Hematopoietic multipotent progenitor cell treated with erythropoietin and hydrocortisone succinate and interleukin-3 and kit ligand, for 17 days (in vitro differentiated cells): ENCODE measurements at places on chromosomes 5 and 9.

GRCh38 chr9:124779368-124780059 is 2.6 kb downstream of the OLFML2A start:
- DNase-seq, result no peak

- no peak for DNase-seq
These were observed 8.3 kb upstream of the ZBTB34 start for GRCh38 chr9:126852086-126852688.

GRCh38 chr9:2164268-2164667 is 149.1 kb downstream of the SMARCA2 start:
- DNase-seq, result no peak

DNA sequence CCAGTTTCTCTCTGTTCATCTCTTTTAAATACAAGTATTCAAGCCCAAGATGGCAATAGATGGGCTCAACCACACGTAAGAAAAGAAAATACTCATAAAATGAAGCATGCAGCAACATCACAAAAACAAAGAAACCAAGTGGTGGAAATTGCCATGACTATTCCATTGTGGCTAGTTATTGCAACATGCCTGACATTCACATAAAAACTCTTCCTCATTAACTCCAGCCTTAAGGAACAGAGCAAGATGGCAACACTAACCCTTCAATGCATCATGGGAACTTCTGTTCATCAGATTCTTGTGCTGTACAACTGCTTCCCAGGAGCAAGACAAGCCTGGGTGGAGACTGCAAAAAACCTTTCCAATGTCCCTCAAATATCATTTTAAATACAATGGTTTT is 1.4 kb upstream of the GLIS3 start:
- no peak for DNase-seq

DNA sequence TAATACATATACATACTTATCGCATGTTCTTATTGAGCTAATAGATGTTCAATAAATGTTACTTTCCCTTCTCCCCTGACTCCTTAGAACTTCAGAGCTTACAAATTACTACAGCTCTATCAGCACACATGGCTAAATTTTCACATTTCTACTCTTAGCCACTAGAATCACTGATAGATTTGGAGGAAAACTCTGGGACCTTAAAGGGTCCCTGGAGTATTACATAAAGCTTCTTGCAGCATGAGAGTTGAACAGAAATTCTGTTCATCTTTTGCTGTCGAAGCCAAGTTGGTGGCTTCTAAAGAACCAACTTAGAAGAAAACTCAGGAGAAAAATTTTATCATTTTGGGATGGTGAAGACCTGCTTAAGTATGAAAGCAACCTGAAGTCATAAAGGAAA is 15.5 kb downstream of the B4GALT1 start:
- DNase-seq, result no peak

DNA sequence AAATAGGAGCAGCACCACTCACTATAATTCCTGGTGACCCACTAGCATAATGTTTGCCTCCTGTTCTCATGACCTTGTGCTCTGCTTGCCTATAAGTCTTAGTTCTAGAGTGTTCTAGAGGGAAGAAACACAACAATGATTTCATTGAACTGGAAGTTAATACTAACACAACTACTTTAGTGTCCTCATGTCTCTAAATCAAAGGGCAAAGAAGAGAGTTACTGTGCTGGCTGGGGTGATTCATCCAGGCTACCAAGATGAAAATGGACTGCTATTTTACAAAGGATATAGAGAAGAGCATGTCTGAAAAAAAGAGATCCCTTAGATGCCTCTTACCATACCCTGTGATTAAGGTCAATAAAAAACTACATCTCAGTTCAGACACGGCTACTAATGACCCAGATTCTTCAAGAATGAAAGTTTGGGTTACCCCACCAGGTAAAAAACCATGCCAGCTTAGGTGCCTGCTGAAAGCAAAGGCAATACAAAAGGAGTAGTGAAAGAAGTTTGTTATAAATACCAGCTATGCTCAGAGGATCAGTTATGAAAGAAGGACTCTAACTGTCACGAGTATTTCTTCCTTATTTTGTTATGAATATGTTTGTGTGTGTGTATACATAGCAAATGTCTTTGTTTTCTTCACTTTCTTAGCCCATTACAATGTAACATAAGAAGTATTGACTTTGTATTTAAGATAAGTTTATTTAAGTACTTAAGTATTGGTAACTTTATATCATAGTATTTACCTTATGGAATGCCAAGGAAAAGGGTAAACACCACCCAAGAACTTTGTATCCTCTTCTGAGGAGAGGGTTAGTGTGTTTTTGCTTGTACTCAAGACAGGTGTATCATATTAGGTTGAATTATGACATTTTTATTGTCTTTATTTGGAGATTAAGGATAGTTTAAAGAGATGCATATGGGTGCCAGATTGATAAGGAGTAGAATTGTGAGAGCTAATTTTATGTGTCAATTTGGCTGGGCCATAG is 314.1 kb upstream of the PTGER4 start:
- no peak for DNase-seq

DNA sequence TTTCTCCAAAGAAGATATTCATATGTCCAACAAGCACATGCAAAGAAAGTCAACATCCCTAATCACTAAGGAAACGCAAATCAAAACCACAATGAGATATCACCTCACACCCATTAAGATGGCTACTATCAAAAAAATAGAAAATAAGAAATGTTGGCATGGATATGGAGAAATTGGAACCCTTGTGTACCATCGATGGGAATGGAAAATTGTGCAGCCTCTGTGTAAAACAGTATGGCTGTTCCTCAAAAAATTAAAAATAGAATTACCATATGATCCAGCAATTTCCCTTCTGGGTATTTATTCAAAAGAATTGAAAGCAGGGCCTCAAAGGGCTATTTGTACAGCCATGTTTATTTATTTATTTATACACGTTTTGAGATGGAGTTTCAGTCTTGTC is 43.0 kb upstream of the HRH2 start:
- DNase-seq, result no peak

- no peak for DNase-seq
These were observed 185.8 kb upstream of the ELAVL2 start for GRCh38 chr9:24011881-24012280.

DNA sequence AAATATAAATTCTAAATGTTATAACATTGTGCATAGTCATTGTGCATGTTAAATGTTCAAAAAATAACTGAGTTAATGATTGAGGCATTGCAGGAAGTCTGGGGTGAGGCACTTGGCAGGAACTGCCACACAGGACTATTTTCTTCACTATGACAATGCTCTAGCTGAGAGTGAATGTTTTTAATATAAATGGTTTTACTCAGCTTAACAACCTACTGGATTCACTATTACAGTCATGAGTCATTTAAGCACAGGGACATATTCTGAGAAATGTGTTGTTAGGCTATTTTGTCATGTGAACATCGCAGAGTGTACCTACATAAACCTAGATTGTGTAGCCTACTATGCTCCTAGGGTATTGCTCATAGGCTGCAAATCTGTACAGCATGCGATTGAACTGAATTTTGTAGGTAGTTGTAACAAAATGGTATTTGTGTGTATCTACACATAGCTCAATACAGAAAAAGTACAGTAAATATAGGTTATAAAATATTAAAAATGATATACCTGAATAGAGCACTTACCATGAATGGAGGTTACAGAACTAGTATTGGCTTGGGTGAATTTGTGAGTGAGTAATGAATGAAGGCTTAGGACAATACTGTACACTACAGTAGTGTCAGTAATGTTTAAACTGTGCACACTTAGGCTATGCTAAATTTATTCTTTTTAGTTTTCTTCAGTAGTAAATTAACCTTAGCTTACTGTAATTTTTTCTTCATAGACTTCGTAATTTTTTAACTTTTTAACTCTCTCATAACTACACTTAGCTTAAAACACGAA is 346.1 kb upstream of the PTGER4 start:
- DNase-seq, result no peak

DNA sequence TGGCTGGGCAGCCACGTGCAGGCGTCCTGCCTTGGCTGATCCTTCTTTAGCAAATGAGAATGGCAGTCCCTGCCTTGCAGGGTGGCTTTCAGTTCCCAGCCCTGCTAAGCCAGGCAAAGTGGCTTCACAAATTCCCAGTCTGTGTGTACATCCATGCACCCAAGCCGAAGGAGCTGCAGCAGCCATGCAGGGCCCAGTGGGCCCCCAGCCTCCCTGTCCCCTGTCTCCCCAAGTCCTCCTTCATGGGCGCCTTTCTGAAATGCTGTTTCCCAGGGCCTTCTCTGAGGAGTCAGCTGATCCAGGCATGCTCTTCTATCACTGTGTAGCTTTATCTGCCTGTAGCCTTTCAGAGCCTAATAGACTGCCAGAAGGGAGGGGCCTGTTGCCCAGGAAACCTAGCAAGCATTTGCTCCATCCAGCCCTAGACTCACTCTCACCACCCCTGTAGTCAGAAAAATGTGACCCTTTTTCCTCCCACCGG is 47.4 kb upstream of the SHC3 start:
- DNase-seq, result no peak

DNA sequence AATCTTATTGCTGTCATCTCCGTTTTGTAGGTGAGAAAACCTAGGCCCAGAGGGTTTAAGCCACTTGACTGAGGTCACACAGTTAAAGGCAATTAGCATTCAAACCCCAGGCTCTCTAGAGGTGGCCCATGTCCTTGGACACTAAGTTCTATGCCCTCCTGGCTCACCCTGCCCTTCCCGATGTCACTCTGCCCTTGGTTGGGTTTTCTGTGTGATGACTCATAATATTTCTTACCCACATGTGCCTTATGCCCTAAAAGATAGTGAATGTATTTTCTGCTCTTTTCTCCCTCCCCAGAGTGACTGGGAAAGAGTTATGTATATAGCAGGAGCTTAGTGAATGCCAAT is 174.5 kb upstream of the PITX1 start:
- no peak for DNase-seq
